ENCODE measurements at places on chromosomes 2 and 18. TPM values are rescaled to one million over a fixed set of nuclear protein-coding genes. Genes with fewer than 3 reads are reported as not detected.
A peak's percentile ranks its signal among the peaks of the same experiment; 100 is the strongest.

GRCh38 chr18:48080546-48080945 is 150.1 kb upstream of the SMAD2 start:
- DNase-seq = no peak
- no peak overlapping the region for H3K27ac ChIP-seq
- H3K4me1 ChIP-seq = no peaks in the 10 kb centered on the region
- H3K36me3 ChIP-seq = no peaks in the 10 kb centered on the region

Gene SLC20A1
- total RNA-seq = 94.5 TPM

Gene NOSTRIN
- total RNA-seq = not detected

DNA sequence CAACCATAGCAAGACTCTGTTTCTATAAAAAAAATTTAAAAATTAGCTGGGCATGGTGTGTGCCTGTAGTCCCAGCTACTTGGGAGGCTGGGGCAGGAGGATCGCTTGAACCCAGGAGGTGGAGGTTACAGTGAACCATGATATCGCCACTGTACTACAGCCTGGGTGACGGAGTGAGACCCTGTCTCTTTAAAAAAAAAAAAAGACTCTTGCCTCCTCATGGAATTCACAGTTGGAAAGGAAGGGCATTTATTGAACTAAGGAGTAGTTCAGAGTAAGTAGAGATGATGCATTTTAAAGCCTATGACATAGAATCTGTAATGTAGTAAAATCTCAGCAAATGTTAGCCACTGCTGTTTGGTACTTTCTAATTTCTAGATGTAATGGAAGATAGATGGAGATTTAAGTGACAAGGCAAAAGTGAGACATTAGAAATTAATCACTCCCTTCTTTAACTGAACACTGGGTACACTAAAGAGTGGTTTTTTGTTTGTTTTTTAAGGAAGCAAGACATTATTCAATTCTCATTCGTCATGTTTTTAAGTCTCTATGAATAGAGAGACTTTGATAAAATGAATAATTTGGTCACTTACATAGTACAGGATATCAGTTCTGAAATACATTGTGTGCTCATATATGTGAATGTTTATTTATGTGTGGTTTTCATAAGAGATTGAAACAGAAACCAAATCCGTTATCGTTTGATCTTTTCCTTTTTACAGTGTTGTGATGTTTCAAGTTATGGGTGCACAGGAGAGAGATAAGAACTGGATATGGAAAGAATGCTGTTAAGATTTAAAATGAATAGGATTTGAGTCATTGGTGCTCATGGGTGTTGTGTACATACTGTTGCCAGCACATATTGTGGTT is 186.1 kb upstream of the STON1 start:
- no peak for DNase-seq
- peaks cover 15% of the 10 kb centered on the region for H3K36me3 ChIP-seq
- peak overlapping the region; percentile 31 for H3K4me3 ChIP-seq

Gene HOXD13
- total RNA-seq = not detected

Gene ZAP70
- 0.41 TPM for total RNA-seq

Gene MALT1
- 23.3 TPM for total RNA-seq

GRCh38 chr2:68126561-68126960 is 31.1 kb upstream of the PNO1 start:
- H3K4me3 ChIP-seq = no peak overlapping the region
- no peak overlapping the region for H3K27ac ChIP-seq
- H3K4me1 ChIP-seq = peaks cover 4% of the 10 kb centered on the region
- no peak for DNase-seq

GRCh38 chr2:27991146-27991545 is 100.6 kb downstream of the BABAM2 start:
- H3K27me3 ChIP-seq = no peaks in the 10 kb centered on the region
- peaks cover 6% of the 10 kb centered on the region for H3K36me3 ChIP-seq
- H3K4me1 ChIP-seq = peaks cover 26% of the 10 kb centered on the region
- no peak overlapping the region for H3K27ac ChIP-seq
- no peak overlapping the region for H3K4me3 ChIP-seq

Gene RIT2
- not detected for total RNA-seq

Gene FOXI3
- total RNA-seq = not detected

Gene GULP1
- total RNA-seq = 23.9 TPM

DNA sequence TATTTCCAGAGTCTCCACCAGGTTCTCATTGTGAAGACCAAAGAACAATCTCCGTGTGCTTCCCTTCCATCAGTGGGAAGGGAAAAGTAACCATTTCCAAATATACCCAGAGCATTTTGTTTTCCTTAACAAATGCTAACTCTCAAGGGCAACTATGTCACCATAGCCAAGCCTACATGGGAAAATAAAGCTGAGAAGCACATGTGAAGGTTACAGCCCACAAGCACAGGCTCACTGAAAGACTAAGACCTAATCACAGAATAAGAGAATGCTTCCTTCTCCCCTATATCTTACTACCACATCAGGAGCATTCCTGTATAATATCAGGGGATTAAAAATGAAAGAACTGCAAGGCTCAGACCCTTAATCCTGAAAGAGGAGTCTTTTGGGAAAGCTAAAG is 28.2 kb downstream of the SP9 start:
- H3K36me3 ChIP-seq = peaks cover 25% of the 10 kb centered on the region
- peaks cover 15% of the 10 kb centered on the region for H3K4me1 ChIP-seq
- H3K27me3 ChIP-seq = no peaks in the 10 kb centered on the region
- H3K4me3 ChIP-seq = no peak overlapping the region
- DNase-seq = no peak

Gene HOXD12
- total RNA-seq = not detected

GRCh38 chr2:75522543-75523312 is 38.0 kb downstream of the EVA1A start:
- no peak overlapping the region for H3K4me3 ChIP-seq
- no peaks in the 10 kb centered on the region for H3K27me3 ChIP-seq
- no peak overlapping the region for H3K27ac ChIP-seq
- no peak for DNase-seq

GRCh38 chr18:57755473-57756067 is 47.5 kb downstream of the ATP8B1 start:
- peaks cover 39% of the 10 kb centered on the region for H3K4me1 ChIP-seq
- H3K36me3 ChIP-seq = peaks cover 21% of the 10 kb centered on the region
- H3K27ac ChIP-seq = no peak overlapping the region
- no peaks in the 10 kb centered on the region for H3K27me3 ChIP-seq

GRCh38 chr18:8218197-8218596 is 391.0 kb upstream of the RAB12 start:
- no peaks in the 10 kb centered on the region for H3K27me3 ChIP-seq
- no peak for DNase-seq
- no peak overlapping the region for H3K27ac ChIP-seq

GRCh38 chr2:224983712-224984554 is 58.3 kb downstream of the DOCK10 start:
- peak overlapping the region; percentile 70 for H3K4me3 ChIP-seq
- no peak for DNase-seq
- no peaks in the 10 kb centered on the region for H3K27me3 ChIP-seq
- peak overlapping the region; percentile 97 for H3K27ac ChIP-seq
- H3K4me1 ChIP-seq = peaks cover 35% of the 10 kb centered on the region

DNA sequence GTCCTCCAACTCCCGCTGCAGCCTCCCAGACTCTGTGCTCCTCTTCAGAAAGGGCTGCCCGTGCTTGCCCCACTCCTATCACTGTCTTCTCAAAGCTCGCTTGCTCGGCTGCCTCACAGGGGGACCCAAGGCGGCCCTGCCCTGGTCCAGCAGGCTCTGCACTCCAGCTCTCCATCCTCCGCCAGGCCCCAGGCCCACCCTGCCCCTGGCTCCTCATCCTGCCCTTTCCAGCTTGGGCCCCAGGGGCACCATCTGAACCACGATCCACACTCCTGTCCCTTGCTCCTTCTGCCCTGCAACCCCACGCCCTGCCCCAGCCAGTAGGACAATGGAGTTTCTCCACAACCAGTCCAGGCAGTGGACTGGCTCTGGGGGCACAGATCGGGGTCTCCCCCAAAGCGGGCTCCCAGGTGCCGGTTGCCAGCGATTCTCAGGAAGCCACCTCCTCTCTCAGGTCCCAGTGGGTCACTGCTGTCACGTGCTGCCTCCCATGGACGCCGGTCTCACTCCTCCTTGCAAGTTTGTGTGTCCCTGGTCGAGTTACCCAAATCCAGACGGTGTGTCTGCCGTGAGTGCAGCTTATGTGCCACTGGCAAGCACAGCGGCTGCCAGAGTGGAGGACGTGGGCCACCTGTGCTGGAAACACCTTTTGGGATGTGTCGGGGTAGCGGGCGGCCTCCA is 238.5 kb downstream of the HDAC4 start:
- H3K27ac ChIP-seq = no peak overlapping the region
- no peaks in the 10 kb centered on the region for H3K27me3 ChIP-seq
- H3K36me3 ChIP-seq = peaks cover 3% of the 10 kb centered on the region
- DNase-seq = peak; percentile 85
- H3K4me1 ChIP-seq = no peaks in the 10 kb centered on the region

GRCh38 chr2:217482056-217482710 is 520.6 kb downstream of the TNS1 start:
- H3K36me3 ChIP-seq = peaks cover 4% of the 10 kb centered on the region
- no peak overlapping the region for H3K4me3 ChIP-seq
- no peaks in the 10 kb centered on the region for H3K27me3 ChIP-seq
- peaks cover 13% of the 10 kb centered on the region for H3K4me1 ChIP-seq

DNA sequence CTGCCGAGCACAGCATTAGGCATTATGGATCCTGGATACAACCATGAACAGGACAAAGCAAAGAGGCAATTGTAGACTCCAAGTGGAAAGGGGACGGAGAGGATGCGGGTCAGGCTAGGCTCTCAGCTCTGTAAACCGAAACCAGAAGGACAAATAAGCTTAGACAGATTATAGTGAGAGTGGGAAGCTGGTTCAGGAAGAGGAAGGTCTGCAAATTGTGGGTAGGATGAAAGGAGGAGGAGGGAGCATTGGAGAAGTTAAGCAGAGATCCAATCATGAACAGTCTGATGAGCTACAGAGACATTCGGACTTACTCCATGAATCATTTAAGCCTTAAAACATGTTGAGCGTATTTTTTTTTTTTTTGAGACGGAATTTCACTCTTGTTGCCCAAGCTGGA is 3.0 kb downstream of the MSH6 start:
- DNase-seq = no peak
- peaks cover 2% of the 10 kb centered on the region for H3K36me3 ChIP-seq
- H3K27me3 ChIP-seq = no peaks in the 10 kb centered on the region
- H3K27ac ChIP-seq = peak overlapping the region; percentile 28

Gene BOLL
- not detected for total RNA-seq

Gene CUL3
- 75.1 TPM for total RNA-seq

DNA sequence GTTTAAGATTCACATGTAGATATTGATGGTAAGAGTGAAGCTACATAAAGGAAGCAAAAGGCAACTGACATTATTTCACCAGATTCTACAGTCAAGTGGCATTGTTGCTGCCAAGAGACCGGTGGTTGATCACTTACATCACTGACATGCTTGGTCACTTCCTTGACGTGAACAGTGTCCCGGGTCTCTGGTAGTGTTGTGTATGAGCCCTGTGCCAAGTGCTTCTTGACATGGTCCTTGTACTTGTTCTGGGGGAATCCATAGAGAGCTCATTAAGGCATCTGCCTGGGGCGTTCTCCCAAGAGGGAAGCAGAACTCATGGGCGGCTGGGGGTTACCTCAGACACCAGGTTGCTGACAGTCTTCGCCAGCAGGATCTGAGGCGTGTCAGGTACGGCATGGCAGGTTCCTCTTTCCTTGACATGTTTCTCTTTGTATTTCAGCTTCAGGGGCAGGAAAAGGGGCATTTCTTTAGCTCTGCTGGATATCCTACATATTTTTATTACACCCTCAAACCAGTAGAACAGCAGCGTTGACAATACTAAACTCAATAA is 116.2 kb downstream of the RIF1 start:
- peaks cover 9% of the 10 kb centered on the region for H3K4me1 ChIP-seq
- no peak overlapping the region for H3K27ac ChIP-seq
- DNase-seq = no peak
- no peak overlapping the region for H3K4me3 ChIP-seq
- no peaks in the 10 kb centered on the region for H3K27me3 ChIP-seq

DNA sequence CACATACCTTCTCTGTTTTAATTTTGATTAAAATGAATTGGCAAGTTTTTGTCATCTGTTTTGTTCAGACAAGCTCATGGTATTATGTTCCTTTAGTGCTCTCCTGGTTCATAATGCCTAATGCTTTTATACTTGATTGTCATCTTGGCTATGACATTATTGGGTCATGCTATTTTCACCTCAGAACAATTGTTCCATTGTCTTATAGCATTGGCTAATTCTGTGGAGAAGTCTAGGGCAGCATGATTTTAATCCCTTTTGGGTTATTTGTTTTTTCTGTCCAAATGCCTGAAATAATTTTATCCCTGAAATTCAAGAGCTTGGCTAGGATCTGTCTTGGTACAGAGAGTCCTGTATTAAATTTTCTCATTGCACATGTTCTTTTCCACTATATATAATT is 83.8 kb upstream of the CCDC85A start:
- H3K27ac ChIP-seq = no peak overlapping the region
- no peak overlapping the region for H3K4me3 ChIP-seq
- H3K4me1 ChIP-seq = no peaks in the 10 kb centered on the region
- no peak for DNase-seq
- H3K36me3 ChIP-seq = no peaks in the 10 kb centered on the region

DNA sequence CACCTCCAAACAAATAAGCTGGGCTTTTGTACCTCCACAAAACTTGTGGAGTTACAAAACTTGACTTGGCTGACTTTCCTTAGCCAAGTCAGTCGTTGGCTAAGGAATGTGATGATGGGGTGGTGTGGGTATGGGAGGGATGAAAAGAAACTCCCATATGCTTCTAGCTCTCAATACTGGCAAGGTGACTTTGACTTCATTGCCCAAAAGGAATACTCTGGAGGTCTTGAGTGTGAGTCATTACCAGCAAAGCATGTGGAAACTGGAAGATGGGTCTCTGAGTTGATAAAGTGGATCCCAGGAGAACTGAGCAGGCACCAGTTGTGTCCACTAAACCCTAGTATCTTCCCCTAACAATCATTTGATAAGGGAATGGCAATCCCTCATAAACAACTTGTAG is 226.7 kb downstream of the GULP1 start:
- no peak overlapping the region for H3K4me3 ChIP-seq
- H3K27ac ChIP-seq = no peak overlapping the region
- peaks cover 2% of the 10 kb centered on the region for H3K36me3 ChIP-seq
- H3K4me1 ChIP-seq = peaks cover 24% of the 10 kb centered on the region
- no peak for DNase-seq
- H3K27me3 ChIP-seq = no peaks in the 10 kb centered on the region

DNA sequence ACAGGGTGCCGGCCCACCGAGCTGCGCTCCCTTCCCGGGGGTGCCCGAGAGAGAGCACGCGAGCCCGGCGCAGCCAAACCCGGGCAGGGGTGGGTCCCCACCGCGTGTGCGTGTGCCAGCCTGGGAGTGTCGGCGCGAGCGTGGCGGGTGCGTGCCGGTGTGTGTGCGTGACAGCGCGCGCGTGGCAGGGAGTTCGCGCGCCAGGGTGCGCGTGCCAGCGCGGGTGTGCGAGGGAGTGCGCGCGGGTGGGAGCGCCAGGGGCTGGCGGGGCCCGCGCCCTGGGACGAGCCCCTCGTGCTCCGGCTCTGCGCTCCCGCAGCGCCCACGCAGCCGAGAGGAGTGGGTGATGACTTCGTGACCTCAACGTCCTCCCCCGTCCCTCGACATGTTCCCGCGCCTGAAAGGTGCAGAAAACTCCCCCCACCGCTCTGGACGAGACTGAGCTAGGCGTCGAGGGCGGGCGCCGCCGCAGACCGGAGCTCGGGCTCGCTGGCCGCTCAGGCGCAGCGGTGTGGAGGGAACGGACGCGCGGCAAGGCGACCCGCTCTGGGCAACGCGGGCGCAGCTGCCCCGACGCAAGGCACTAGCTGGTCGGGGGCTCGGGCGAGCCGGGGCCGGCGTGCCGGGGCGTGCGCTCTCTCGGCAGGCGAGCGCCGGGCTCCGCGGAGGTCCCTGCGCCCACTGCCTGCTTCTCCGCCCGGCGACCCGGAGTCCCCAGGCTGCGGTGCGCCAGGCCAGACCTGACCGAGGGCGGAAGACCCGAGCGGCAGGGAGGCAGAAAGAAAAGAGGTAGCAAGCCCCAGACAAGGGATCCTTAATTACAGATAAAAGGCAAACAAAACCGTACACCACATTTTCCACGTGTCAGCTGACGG is 582.8 kb downstream of the ZEB2 start:
- no peaks in the 10 kb centered on the region for H3K36me3 ChIP-seq
- no peaks in the 10 kb centered on the region for H3K27me3 ChIP-seq
- H3K27ac ChIP-seq = no peak overlapping the region
- DNase-seq = no peak

Gene CYS1
- total RNA-seq = 7.0 TPM

All from chondrocyte (in vitro differentiated cells).